ENCODE measurements at places on chromosomes 7 and 10.
A peak's percentile ranks its signal among the peaks of the same experiment; 100 is the strongest.

DNA sequence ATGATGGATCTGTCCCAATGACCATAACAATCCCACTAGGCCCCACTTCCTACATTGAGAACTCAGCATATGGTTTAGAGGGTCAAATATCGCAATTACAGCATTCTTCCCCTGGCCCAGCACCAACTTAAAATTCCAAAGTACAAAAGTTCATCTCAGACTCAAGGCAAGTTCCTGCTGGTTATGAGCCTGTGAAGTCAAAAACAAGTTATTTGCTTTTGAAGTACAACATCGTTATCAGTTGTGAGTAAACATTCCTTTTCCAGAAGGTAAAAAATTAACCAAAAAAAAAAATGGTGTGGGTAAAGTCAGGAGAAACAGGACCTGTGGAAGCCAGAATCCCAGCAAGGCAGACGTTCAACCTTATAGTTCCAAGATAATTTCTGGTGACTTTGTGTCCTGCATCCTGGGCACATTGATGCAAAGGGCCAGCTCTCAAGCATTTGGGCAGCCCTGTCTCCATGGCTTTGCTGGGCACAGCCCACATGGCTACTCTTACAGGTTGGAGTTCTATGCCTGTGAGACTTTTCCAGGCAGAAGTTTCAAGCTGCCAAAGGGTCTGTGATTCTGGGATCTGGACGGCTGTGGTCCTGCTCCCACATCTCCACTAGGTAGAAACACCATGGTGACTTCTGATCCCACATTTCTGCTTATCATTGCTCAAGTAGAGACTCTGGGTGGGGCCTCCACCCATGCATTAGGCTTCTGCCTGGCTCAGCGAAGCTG, 37.5 kb downstream of the AKR1C8 start:
- no peak for DNase-seq

GRCh38 chr10:100769481-100769880, 24.1 kb downstream of the PAX2 start:
- no peak for DNase-seq

- DNase-seq = peak; percentile 60
Observed at GRCh38 chr10:103847909-103848468, 7.4 kb downstream of the SH3PXD2A start.

DNA sequence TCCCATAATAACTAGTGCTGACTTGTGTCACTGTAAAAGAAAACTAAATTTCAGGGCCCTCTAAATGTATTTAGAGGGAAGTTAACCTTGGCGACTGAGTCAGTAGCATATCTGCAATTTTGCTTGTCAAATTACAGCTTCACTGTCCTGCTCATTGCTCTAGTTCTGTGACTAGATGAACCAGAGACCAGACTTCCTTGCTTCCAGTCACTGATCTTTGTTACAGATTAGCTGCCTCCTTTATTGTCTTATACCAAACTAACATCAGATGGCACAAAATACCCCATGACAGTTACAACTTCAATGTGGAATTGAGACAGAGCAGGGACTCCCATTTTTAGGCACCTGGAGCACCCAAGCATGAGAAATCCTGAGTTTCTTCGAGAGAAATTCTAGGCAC, 79.9 kb upstream of the POM121L12 start:
- DNase-seq = no peak

- no peak for DNase-seq
Observed at GRCh38 chr10:84156768-84157167, 16.8 kb upstream of the GPR15LG start.

DNA sequence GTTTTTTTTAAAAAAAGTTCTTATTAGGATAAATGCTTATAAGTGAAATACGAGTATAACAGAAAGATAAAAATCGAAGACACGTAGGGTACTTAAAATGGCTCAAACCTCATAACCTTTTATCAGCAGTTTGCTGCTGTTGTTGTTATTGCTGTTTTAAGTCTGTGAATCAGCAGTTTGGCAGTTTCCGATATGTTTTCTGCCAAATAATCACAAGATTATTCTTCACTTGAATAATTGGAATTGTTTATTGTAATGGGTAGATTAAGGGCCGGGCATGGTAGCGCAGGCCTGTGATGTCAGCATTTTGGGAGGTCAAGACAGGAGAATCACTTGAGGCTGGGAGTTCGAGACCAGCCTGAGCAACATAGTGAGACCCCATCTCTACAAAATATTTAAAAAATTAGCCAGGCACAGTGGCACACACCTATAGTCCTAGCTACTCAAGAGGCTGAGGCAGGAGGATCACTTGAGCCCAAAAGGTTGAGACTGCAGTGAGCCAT, 177.6 kb downstream of the VTI1A start:
- DNase-seq = no peak

DNA sequence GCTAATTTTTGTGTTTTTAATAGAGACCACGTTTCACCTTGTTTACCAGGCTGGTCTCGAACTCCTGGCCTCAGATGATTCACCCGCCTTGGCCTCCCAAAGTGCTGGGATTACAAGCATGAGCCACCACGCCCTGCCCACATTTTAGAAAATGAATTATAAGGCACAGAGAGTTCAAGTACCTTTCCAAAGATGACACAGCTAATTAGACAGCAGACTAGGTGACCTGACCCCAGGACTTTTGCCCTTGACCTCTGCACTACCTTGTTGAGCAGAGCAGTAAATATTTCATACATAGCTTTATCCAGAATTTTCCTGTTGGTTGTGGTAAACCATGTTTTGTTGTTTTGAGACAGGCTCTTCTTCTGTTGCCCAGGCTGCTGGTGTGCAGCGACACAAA, 131.3 kb upstream of the KCTD7 start:
- DNase-seq = no peak

DNA sequence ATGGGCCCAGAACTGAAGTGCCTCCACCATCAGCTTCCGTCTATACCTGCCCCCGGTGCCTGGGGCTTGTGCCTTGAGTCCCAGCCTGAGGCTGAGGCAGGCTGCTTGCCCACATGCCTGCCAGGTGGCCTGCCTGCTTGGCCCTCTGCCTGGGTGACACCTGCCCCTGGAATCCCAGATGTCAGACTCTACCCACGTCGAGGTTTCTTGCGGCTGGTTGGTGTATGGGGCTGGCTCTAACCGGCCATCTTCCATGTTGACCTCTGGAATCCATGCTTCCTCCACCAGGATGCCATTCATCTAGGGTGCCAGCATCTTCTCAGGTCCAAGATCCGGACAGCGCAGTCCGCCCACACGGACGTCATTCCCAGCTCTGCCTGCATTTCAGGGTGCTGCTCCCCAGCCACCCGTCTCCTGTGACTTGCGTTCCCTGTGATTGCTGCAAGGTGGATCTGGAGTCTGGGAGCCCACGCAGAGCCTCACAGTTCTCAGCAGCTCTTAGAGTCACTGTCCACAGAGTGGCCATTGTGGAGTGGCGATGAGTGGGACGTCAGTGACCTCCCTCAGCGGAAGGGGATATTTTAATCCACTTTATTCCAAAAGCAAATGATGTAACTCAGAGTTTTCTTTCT, 298.1 kb downstream of the TCERG1L start:
- no peak for DNase-seq

- DNase-seq = no peak
Observed at GRCh38 chr10:99676426-99676825, 17.1 kb downstream of the ENTPD7 start.

DNA sequence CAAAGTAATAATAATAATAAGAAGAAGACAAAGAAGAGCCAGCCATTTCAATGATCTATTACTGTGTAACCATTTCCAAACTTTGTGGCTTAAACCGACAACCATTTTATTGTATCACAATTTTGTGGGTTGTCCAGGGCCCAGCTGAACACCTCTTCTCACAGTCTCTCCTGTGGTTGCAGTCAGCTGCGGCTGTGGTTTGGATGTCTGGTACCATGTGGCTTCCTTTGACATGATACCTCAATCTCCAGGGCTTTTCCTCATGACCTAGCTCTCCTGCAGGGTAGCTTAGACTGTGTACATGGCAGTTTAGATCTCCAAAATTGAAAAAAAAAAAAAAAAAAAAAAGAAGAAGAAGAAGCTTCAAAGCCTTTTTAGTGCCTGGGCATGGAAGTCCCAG, 72.6 kb upstream of the NFKB2 start:
- DNase-seq = no peak

- no peak for DNase-seq
Observed at GRCh38 chr10:86727470-86727869, 28.9 kb upstream of the BMPR1A start.

DNA sequence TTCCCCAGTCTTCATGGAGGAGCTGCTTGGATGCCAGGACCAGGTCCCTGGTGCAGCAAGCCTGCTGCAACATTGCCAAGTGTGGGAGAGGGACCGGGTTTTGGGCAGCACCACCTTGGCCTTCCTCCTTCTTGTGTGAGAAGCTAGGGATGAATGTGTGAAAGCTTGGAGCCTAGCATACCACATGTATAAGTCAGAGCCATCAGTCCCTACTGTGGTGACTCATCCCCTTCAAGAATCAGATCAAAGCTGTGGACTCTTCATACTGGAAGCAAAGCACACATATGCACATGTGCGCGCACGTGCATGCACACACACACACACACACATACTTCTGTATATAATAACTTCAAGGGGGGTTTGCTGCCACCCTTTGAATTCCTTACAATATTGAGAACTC, 527.8 kb downstream of the LRMDA start:
- no peak for DNase-seq

DNA sequence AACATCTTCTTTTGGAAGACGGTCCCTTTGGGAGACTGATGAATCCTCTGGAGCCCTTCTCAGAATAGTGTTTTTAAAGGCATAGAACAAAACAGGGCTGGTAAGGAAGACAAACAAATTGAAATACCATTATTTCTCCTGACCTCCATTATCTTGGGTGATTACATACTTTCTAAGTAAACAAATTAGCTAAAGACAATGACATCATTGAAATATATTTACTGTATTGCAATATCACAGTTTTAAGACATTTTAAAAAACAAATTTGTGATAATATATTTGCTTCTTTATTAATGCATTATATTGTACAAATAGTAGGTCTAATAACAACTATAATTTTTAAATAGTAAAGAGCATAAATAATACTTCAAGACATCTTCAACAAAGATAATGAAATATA, 152.2 kb upstream of the CDK1 start:
- no peak for DNase-seq

DNA sequence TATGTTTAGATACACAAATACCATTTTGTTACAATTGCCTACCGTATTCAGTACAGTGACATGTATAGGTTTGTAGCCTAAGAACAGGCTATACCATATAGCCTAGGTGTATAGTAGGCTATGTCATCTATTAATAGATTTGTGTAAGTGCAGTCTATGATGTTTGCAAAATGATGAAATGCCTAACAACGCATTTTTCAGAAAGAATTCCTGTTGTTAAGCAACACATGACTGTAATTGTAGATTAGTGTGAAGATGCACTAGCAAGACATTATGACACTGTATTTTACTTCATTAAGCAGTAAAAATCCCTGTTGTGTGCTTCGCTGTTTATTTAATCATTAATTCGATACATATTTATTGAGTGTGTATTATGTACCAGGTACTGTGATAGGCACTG, 446.0 kb downstream of the SUGCT start:
- DNase-seq = no peak

- no peak for DNase-seq
Observed at GRCh38 chr10:113345826-113346624, 206.8 kb upstream of the HABP2 start.

GRCh38 chr10:42874713-42875387, 92.3 kb downstream of the BMS1 start:
- DNase-seq = no peak

GRCh38 chr10:48205918-48206317, 68.6 kb downstream of the FRMPD2 start:
- no peak for DNase-seq

GRCh38 chr7:158495786-158496185, 91.8 kb downstream of the PTPRN2 start:
- peak; percentile 38 for DNase-seq

DNA sequence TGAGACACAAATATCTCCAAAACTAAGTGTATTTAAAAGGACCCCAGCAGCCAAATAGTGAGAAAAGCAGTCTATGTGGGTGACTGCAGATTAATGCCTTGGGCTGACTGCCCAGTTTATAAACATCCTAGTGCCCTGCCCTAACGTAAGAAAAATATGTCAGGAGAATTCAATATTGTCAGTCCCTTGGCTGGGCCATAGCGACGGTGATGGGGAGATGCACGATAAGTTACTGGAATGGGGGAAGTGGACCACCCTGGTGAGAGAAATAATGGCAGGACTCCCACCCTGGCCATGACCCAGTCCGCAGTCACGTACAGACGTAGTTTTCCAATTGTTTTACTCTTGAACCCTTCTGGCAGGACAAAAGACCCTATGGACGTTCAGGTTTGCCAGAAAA, 48.0 kb downstream of the JCAD start:
- DNase-seq = no peak

GRCh38 chr10:62815381-62816075, 638 bp downstream of the EGR2 start:
- no peak for DNase-seq

GRCh38 chr10:118315629-118316028, 26.5 kb downstream of the FAM204A start:
- DNase-seq = no peak

DNA sequence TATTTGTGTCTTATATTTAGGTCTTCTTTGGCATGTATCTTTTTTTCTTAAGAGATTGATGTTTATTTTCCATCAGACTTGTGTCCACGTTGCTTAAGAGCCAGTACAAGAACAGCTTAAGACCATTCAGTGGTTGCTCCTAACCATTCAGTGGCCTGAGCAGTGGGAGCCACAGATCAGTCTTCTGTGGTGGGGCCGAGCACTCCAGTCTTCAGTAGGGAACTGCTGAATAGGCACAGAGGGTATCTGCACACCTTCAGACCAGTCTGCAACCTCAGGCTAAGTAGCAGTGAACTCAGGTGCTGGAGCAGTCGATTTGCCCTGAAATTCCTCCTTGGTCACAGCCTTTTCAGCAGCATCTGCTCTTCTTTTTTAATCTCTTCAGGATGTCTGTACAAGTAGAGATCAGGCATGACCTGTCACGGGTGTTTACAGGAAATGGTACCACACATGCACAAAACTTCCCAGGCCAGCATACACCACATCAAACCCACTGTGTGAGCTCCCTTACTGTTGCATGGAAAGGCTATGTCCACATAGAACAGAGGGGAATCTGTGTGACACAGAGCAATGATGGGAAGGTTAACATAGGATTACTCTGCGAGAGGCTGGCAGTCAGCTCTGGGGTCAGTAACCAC, 51.5 kb downstream of the FAM107B start:
- DNase-seq = no peak

GRCh38 chr10:90822508-90822907, 35.3 kb downstream of the HTR7 start:
- DNase-seq = no peak

All from NAMALWA (cell line).